ENCODE measurements at places on chromosomes 3 and 15.

DNA sequence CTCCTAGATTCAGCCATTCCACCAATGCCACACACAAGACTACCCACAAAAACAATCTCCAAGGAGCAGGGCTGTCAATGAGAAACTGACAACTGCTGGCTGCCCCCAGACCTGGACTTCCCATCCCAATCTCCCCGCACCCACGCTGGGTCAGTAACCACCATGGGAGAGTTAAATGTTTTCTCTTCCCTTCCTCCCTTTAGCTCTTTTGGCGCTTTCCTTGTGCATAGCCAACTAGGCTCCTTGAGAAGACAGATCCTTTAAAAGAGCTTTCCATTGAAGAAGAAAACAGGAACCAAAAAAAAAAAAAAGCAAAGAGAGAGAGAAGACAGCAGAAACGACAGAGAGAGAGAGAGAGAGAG is 8.3 kb downstream of the BCL6 start:
- peak; percentile 52 for DNase-seq

- DNase-seq: no peak
Measured at GRCh38 chr3:138065949-138066348, 49.5 kb downstream of the DZIP1L start.

- DNase-seq: peak; percentile 9
Measured at GRCh38 chr15:28086175-28086703, 12.9 kb downstream of the OCA2 start.

GRCh38 chr3:138257986-138258385 is 70.9 kb downstream of the ARMC8 start:
- DNase-seq: no peak

- DNase-seq: no peak
Measured at GRCh38 chr3:123021996-123022510, 5.5 kb downstream of the SEMA5B start.

GRCh38 chr3:39707314-39707909 is 102.0 kb upstream of the MYRIP start:
- peak; percentile 37 for DNase-seq

DNA sequence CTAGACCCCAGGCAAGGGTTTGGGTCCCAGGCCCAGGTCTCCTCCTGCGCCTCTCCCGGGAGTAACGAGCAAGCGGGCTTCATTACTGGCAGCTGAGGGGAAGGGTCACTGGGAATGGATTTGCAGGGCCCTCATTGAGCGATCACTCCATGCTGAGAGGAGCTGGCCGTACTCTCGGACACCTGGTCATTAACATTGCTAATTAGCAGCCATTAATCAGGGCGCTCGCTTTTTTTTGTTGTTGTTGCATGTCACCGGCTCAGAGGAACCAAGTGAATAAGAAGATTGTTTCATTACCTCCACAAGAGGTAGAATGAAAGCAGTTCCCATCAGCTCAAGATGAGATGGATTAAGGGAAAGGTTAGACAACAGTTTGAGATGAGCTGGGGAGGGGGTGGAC is 293.0 kb upstream of the ATP11B start:
- DNase-seq: no peak

GRCh38 chr15:42528970-42529369 is 19.6 kb downstream of the LRRC57 start:
- no peak for DNase-seq

- peak; percentile 71 for DNase-seq
Measured at GRCh38 chr3:122942937-122943827, 84.4 kb downstream of the SEMA5B start.

GRCh38 chr3:122188737-122189136 is 5.3 kb downstream of the CASR start:
- no peak for DNase-seq

- DNase-seq: no peak
Measured at GRCh38 chr15:39890621-39891020, 29.4 kb downstream of the GPR176 start.

GRCh38 chr3:193095366-193095765 is 145.7 kb upstream of the PLAAT1 start:
- DNase-seq: no peak

GRCh38 chr3:149363053-149363452 is 14.4 kb downstream of the TM4SF1 start:
- no peak for DNase-seq

DNA sequence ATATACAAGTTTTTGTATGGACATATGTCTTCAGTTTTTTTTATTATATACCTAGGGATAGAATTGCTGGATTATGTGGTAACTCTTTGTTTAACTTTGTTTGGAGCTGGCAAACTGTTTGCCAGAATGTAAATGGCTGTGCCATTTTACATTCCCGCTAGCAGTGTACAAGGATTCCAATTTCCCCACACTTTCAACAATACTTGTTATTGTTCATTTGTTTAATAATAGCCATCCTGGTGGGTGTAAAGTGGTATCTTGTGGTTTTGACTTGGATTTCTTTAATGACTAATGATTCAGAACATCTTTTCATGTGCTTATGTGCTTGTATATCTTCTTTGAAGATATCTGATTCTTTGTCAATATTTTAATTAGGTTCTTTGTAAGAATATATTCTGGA is 64.4 kb downstream of the ZNF609 start:
- DNase-seq: no peak

DNA sequence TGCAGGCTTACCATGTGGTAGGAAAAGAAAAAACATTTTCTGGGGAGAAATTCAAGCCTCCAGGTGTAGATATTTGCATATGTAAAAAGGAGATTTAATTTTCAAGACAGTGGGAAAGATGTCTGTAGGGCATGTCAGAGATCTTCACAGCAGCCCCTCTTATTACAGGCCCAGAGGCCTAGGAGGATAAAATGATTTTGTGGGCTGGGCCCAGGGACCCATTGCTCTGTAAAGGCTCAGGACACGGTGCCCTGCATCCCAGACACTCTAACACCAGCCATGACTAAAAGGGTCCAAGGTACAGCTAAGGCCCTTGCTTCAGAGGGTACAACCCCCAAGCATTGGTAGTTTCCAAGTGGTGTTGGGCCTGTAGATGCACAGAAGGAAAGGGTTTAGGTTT is 680.1 kb downstream of the IGSF11 start:
- no peak for DNase-seq

GRCh38 chr3:47646362-47646761 is 67.7 kb upstream of the CSPG5 start:
- DNase-seq: no peak

DNA sequence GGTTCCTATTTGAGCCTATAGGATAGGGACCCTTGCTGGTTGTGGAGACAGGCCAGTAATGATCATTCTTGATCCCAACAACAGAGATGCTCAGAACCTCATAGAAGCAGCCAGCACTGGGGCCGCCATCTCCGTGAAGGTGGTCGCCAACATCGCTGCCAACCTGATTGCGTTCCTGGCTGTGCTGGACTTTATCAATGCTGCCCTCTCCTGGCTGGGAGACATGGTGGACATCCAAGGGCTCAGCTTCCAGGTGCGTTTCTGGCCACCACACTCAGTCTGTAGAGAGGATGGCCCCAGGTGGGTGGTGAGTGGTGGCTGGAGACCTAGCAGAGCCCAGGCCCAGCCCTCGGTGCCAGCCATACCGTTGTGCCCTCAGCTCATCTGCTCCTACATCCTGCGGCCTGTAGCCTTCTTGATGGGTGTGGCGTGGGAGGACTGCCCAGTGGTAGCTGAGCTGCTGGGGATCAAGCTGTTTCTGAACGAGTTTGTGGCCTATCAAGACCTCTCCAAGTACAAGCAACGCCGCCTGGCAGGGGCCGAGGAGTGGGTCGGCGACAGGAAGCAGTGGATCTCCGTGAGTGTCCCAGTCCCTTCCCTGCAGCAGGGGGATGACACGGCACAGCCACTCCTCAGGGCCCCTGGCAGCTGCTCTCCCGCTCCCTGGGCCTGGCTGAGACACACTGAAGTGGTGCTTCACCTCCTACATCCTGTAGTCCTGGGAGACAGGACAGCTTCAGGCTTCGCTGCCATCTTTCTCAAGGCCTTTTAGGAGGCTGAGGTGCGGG is 46.5 kb upstream of the PDE8A start:
- DNase-seq: no peak

DNA sequence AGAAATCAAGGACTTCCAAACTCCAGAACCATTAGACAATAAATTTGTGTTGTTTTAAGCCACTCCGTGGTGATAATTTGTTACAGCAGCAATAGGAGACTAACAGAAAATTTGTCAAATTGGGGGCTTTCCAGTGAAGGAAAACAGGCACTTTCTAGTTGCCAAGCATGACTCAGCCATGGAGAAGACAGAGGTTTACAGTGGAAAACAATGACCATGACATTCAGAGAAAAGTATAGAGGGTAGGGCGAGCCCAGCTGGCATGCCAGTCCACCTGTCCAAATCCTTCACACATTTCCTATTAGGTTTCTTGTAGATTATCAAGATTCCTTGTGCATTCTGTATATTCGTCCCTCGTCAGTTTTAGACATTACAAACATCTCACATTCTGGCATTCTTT is 24.9 kb downstream of the SLCO2A1 start:
- DNase-seq: no peak

DNA sequence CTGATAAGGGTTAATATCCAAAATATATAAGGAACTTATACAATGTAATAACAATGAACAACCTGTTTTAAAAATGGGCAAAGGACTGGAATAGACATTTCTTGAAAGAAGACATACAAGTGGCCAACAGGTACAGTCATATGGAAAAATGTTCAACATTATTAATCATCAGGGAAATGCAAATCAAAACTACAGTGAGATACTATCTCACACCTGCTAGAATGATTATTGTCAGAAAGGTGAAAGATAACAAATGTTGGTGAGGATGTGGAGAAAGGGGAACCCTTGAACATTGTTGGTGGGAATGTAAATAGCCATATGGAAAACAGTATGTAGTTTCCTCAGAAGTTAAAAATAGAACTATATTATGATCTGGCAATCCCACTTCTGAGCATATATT is 20.4 kb downstream of the GOLM2 start:
- DNase-seq: no peak

GRCh38 chr15:100764778-100765466 is 114.7 kb upstream of the ALDH1A3 start:
- DNase-seq: no peak

DNA sequence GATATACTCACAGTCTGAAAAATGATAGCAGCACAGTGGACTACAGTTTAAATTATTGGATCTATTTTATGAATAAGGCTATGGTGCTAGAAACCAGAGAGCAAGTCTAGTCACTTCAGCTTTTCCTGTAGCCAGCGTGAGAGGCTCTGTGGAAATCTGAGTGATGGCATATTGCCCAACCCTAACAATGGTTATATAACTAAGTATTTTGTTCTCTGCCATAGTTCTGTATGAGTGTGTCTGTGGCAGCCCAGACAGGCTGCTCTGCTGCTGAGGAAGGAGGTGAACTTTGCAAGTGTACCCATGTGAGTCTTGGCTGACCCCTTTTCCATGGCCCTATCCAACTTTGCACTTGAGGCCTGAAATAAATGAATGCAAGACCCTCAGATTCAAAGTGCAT is 105.7 kb downstream of the LRTM1 start:
- DNase-seq: peak; percentile 62

- no peak for DNase-seq
Measured at GRCh38 chr3:155270485-155271342, 22.8 kb downstream of the STRIT1 start.

GRCh38 chr3:185930393-185931107 is 7.3 kb downstream of the TRA2B start:
- DNase-seq: no peak

- no peak for DNase-seq
Measured at GRCh38 chr3:136804813-136805212, 14.1 kb upstream of the SLC35G2 start.

- no peak for DNase-seq
Measured at GRCh38 chr3:66038384-66038725, 363 bp downstream of the MAGI1 start.

DNA sequence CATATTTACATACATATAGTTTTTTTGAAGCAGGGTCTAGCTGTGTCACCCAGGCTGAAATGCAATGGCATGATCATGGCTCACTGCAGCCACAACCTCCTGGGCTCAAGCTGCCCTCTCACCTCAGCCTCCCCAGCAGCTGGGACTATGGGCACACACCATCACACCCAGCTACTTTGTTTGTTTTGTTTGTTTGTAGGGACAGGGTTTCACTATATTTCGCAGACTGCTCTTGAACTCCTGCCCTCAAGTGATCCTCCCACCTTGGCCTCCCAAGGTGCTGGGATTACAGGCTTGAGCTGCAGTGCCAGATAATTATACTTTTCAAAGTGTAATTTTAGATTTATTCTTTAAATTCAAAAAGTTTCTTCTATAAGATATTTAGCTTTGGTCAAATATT is 10.2 kb downstream of the GTF2A2 start:
- no peak for DNase-seq

DNA sequence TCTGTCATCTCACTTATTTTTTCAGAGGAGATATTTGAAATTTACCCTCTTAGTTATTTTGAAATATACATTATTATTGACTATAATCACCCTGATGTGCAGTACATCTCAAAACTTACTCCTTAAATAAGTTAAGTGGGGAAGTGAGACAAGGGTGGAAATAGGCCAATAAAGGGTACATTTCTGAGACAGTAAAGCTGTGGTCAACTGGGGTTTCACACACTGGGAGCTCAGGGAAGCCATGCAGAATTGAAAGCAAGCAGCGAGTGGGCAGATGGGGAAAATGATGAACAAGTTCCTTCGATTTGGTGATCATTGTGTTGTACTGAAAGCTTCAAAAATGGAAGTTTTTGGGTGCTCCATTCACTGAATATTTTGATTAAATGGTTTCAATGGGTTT is 21.6 kb upstream of the MOBP start:
- DNase-seq: no peak

- no peak for DNase-seq
Measured at GRCh38 chr3:116601206-116601605, 108.4 kb upstream of the TUSC7 start.
